Stimulated activated CD4-positive, alpha-beta T cell treated with anti-CD3 and anti-CD28 coated beads, Interleukin-12 subunit alpha, Interleukin-12 subunit beta, amount 100 ng/mL, for 24 hours (primary cell): ENCODE measurements at places on chromosomes 3 and 15.

GRCh38 chr15:59384507-59384906 is 11.8 kb upstream of the MYO1E start:
- no peak for DNase-seq

- no peak for DNase-seq
Observed at GRCh38 chr15:57218826-57219576, 157.3 kb upstream of the CGNL1 start.

DNA sequence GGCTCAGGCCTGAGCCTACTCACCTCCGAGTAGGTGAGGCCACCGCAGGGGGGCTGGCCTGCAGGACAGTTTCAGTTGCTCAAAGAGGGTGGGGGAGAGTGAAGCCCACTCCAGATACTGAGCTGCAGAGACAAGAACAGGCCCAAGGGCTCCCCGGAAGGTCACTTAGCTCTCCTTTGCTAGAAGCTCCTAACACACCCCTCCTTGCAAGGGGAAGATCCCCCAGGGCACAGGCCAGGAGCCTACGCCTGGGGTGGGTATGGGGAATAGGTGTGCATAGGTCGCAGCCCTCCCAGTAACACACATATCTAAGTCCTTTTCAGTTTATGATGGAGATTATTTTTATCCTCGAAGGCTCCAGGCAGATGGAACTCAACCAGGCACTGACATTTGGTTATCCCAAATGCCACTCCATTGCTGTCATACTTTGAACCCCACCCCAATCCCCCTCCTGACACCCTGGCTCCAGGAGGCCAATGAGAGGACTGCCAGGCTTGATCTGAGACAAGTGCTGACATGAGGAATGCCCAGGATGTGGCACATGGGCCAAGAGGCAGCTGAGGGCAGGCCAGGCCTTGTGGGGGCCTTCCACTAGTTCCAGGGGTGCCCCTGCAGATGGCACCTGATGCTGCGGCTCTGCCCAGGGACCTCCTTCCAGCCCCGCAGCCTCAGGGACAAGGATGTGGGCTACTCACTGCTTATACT is 1.1 kb upstream of the MUSTN1 start:
- no peak for DNase-seq

- DNase-seq: no peak
Observed at GRCh38 chr3:172280406-172281051, 167.7 kb downstream of the GHSR start.

- DNase-seq: no peak
Observed at GRCh38 chr3:45927881-45928280, 15.4 kb upstream of the CXCR6 start.

DNA sequence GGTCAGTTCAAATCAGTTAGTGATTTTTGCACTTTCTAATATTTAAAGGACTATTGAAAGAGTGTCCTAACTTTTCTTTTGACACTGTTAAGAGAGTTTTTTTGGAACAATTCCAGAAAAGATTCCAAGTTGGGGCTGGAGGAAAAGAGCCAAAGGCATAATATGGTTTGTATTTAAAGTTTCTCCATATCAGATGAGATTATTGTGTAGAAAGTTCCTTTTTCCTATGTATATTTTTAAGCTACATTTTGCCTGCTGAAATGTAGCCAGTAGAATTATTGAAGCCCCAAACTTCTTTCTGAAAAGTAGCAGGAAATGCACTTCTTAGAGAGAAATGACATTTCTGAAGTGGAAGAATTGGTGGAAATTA is 136.5 kb upstream of the TSC22D2 start:
- DNase-seq: no peak

DNA sequence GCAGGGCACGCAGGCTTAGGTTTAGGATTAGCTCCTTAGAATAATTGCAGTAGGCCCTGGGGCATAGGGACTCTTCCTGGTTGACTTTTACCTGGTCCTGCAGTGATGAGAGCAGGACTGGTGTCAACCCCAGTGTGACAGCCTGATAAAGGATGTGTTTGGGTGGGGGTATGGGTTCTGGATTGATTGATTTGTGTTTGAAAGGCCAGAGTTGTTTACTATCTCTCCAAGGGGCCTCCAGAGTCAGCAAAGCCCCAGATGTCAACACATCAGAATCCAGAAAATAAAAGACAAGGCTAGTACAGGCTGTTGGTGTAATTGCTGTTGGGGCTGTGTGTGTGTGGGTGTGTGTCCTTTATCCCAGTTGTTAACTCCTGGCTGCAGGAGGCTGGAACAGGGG is 122.3 kb downstream of the CHRNA7 start:
- no peak for DNase-seq

GRCh38 chr3:61450866-61451265 is 110.5 kb upstream of the PTPRG start:
- DNase-seq: no peak

DNA sequence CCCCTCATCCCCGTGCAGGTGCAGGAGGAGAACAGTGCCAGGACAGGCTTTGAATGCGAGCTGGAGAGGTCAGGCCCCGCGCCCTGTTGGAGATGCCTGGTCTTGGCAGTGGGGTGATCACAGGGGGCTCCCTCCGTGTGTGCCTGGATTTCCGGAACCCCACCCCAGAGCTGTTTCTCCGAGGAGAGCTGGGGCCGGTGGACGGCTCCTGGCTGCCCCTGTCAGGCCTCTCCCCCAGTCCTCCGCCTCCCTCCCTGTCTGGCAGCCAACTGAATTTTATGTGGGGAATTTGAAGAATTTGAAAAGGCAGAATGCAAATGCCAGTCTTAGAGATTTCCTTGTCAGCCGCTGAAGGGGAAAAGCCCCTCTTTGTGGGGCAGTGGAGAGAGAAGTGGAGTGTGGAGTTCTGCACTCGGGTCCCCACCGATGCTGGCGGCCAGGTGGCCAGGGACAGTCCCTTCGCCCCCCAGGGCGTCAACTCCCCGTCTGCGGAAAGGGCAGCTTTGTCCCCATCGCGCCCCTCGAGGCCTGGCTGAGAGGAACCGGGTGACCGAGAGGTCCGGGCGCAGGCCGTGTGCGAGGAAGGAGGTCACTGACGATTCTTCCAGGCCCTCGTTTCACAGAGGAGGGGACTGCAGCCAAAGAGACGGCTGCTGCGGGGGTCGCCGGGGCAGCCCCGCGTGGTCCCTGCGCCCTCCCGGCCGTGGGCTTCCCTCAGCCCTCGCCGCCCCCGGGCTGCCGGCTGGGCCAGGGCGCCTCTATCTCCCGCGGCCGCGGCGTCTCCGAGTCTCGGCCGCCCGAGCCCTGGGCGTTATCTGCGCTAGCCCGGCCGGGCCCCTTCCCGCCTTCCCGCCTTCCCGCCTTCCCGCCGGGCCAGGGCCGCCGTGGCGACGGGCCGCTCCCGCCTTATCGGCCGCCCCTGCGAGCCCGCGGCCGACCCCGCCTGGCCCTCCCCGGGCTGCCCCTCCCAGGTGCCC is 56.0 kb upstream of the LCTL start:
- no peak for DNase-seq

- DNase-seq: no peak
Observed at GRCh38 chr15:81323559-81323943, 390 bp downstream of the STARD5 start.

GRCh38 chr15:74624020-74624602 is 8.5 kb downstream of the CLK3 start:
- no peak for DNase-seq

GRCh38 chr3:25073423-25073822 is 354.6 kb upstream of the RARB start:
- DNase-seq: no peak

GRCh38 chr3:127628426-127628787 is 578 bp upstream of the PODXL2 start:
- no peak for DNase-seq

GRCh38 chr3:126259411-126260391 is 79.3 kb upstream of the ALDH1L1 start:
- no peak for DNase-seq

- no peak for DNase-seq
Observed at GRCh38 chr3:127365163-127365798, 77.4 kb upstream of the PRR20G start.

- no peak for DNase-seq
Observed at GRCh38 chr15:40909662-40910630, 15.7 kb downstream of the VPS18 start.

DNA sequence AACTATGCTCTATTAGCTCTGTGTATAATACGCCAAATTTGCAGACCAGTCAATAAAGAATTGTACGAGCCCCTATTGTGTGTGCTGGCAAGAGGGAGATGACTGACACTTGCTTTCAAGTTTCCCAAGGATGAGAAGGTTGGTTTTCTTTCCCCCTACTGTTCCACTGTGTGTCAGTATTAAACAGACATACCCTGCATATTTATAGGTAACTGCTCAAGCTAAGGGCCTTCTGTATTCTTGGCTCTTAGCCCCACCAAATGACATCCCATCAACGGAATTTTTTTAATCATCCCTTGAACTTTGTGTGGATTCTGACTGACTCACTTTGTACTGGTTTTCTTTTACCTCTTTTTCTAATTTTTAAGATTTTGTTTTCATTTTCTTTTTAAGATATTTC is 60.6 kb upstream of the GYG1 start:
- DNase-seq: no peak

GRCh38 chr15:74525945-74526344 is 15.1 kb upstream of the ARID3B start:
- no peak for DNase-seq

- no peak for DNase-seq
Observed at GRCh38 chr3:126467611-126467955, 8.1 kb downstream of the ZXDC start.

DNA sequence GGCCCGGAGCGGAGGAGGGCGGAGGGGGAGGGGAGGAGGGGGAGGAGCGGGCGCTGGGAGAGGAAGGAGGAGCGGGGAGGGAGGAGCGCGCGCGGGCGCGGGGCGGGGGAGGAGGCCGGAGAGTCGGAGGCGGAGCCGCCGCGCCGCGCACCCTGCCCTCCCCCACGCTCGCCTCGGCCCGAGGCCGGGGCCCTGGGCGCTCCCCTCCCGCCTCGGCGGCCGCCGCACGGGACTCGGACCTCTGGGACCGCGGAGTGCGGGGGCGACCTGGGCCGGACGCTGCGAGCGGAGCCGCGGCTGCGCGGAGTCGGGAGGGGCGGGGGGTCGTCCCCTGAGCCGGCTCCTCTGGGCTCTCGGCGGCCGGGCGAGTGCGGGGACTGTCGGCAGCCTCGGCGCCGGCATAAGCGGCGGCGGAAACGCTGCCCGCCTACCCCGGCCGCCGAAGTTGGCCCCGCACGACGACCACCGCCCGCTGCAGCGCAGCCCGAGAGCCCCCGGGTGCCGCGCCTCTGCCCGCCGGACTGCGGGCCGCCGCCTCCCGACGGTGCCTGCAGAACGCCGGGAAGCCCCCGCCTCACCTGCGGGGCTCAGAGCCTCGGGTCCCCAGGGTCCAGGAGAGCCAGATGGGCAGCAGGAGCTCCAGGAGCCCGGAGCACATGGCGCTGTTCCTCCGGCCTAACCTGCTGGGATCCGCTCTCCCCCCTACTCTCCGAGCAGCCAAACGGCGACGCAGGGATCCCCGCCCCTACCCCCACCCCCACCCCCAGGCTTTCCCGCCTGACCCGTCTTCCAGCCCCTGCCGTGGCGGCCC is 406 bp upstream of the GABRB3 start:
- DNase-seq: no peak

DNA sequence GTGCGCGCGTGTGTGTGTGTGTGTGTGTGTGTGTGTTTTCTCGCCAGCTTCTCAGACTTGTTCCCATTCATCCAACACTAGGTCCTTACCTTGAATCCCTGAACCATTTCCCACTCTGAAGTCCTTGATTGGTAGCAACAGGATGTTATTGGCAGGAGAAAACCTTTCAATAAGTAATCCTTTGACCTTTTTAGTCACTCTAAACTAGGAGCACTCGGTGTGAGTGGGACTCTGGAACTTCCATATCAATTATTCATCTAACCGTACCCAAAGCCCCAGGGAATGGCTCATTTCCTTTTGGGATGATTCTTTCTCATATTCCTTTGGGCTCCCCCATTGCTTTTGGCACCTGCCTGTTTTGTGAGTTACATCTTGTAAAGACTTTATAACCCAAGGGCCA is 140.2 kb upstream of the SPRED1 start:
- no peak for DNase-seq

GRCh38 chr15:63983061-63983711 is 63.1 kb downstream of the DAPK2 start:
- no peak for DNase-seq

DNA sequence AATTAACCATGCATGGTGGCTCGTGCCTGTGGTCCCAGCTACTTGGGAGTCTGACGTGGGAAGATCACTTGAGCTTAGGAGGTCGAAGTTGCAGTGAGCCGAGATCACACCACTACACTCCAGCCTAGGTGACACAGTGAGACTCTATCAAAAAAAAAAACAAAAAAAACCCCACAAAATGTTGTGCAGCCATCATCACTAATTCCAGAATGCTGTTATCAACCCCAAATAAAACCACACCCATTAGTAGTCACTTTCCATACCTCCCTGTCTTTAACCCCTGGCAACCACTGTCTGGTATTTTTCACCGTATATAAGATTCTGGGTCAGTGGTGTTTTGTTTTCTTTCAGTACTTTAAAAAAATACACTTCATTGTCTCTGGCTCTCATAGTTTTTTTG is 16.6 kb downstream of the HMCES start:
- no peak for DNase-seq

- DNase-seq: no peak
Observed at GRCh38 chr3:150635526-150635925, 32.4 kb downstream of the SELENOT start.

- DNase-seq: no peak
Observed at GRCh38 chr3:121654493-121655385, 6.0 kb downstream of the HCLS1 start.

GRCh38 chr3:196931828-196932587 is 10.3 kb downstream of the NCBP2 start:
- DNase-seq: no peak
